ENCODE measurements at places on chromosomes 3 and 15.

DNA sequence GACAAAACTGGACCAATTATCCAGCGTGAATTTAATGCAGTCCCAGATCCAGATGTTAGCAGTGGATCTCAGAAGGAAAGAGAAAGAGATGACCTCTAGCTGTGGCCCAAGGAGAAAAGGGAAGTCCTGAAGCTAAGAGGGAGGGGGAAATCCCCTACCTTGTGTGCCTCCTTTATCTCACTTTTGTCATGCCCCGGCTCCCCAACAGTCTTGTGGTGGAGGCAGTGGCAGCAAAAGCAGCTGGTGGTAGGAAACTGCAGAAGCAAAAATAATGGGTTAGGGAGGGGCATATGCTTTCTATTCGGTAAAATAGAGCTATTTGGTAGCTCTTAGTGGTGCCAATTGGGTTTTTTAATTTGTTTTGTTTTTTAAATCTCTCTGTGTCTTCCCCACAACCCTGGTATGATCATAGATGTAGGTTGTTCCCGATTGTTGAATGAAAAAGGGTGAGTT lies 56.5 kb downstream of the MCTP2 start:
- no peak for DNase-seq

DNA sequence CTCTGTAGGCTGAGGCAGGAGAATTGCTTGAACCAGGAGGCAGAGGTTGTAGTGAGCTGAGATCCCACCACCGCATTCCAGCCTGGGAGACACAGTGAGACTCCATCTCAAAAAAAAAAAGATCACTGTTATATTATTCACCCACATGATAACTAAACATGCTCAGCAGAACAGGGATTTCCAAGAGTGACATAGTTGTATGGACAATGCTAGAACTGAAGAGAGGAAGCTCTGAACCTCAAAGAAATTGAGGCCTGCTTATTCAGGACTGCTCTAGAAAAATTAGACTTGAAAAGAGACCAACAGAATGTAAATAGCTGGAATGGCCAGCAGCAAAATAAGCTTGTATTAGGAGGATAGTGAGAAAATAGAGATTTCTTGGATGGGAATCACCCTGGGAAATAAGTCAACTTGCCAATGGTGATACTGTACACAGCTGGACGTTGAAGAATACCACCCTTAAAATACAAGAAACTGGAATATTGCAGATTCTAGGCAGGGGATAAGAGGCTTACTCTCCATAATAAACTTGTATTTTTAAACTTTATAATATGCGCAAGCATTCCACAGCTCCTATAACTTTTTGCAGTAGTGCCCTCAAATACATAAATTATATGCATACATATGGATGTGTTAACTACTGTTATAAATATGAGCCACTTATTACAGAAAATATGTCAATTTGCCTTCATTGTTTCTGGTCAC lies 28.2 kb downstream of the PIK3CB start:
- no peak for DNase-seq

DNA sequence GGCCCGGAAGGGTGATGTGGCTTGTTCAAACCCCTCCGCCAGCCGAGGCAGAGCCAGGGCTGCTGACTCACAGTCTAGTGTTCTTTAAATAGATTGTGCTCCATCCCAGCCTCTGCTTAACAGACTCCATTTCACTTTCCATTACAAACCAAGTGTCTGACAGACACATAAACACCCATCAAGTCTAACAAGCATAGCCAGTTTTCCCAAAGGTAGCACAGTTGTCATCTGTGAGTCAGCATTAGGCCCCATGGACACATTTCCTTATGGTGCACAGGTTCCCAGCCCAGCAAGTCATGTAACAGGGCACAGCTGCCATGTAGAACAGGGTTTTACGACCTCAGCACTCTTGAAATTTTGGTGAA lies 109.9 kb upstream of the RAP2B start:
- DNase-seq, result no peak

- DNase-seq, result no peak
Measured at GRCh38 chr15:29774900-29775299, 47.4 kb downstream of the TJP1 start.

GRCh38 chr3:18681818-18682345 lies 256.7 kb upstream of the SATB1 start:
- no peak for DNase-seq

- DNase-seq, result no peak
Measured at GRCh38 chr15:39427705-39428104, 153.2 kb upstream of the THBS1 start.

- no peak for DNase-seq
Measured at GRCh38 chr15:68632101-68632500, 53.3 kb downstream of the CORO2B start.

- no peak for DNase-seq
Measured at GRCh38 chr3:71984843-71985613, 200.1 kb upstream of the PROK2 start.

DNA sequence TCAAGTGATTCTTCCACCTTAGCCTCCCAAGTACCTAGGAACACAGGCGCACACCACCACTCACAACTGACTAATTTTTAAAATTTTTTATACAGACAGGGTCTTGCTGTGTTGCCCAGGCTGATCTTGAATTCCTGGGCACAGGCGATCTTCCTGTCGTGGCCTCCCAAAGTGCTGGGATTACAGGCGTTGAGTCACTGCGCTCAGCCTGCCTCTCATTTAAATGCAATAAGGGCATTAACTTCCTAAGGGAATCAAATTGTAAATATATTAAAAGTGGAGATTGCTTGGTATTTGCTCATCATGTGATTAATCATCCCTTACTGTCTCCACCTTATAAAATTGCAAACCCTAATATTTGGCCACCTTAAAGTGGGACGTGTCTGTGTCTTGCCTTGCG lies 65.2 kb downstream of the PGPEP1L start:
- DNase-seq, result no peak

GRCh38 chr3:128007033-128007424 lies 45.2 kb upstream of the SEC61A1 start:
- no peak for DNase-seq

- DNase-seq, result no peak
Measured at GRCh38 chr3:49513494-49514124, 40.7 kb upstream of the BSN start.

DNA sequence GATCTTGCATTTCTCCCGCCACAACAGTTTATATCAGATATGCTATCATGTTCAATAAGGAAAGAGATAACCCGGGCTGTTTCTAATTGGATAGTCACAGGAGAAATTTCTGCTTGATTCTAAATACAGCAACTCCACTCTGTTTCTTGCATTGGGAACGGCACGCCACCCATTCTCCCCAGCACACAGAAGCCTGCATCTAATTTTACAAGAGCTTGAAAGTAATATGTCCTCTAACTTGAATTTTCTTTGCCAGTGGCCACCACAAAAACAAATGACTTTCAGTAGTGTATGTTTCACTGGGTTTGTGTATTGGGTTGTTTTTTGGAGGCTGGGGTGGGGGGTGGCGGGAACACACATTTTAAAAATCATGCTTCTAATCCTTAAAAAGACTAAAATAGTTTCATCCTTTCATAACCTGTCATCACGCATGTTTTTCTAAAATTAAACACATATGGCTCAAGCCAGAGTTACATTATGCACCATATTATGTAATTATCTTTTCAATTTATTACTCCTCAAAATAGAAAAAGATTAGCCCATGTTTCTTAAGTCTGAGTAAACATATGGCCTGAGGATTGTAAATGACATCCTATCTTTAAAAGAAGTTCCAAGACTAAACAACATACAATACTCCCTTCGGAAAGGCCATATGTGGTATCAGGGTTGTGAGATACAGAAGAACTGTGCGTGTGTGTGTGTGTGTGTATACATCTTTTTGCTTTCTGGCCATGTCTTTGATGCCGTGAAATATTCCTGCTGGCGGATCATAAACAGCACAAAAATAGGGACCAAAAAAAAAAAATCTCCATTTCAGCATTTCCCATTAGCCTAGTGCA lies 176.3 kb downstream of the FOXP1 start:
- no peak for DNase-seq

DNA sequence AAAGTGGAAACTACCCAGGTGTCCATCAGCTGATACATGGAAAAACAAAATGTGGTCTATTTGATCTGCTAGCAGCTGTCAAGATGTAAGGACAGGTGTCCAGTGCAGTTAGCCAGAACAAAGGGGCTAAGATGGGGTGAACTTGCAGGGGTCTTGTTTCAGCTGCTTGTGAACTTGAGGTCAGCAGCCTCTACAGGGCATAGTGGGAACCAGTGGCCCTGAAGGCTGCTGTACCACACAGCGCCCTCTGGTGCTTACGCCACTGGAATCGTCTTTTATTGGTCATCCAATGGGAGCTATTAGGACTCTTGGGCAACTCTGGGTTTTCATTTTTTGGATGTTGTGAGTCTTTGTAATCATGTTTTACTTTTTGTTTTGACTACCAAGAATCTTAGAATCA lies 62.2 kb upstream of the CTSH start:
- DNase-seq, result no peak

GRCh38 chr15:89016549-89017041 lies 71.7 kb upstream of the ABHD2 start:
- no peak for DNase-seq

- no peak for DNase-seq
Measured at GRCh38 chr15:78982736-78983135, 37.9 kb upstream of the CTSH start.

- DNase-seq, result no peak
Measured at GRCh38 chr15:89442671-89443307, 53.6 kb downstream of the RHCG start.

- no peak for DNase-seq
Measured at GRCh38 chr15:30927148-30927761, 23.5 kb downstream of the FAN1 start.

- no peak for DNase-seq
Measured at GRCh38 chr3:136546720-136547119, 205.5 kb downstream of the STAG1 start.

- DNase-seq, result no peak
Measured at GRCh38 chr15:79459666-79460065, 27.5 kb downstream of the MINAR1 start.

- DNase-seq, result no peak
Measured at GRCh38 chr15:53987480-53987879, 9.2 kb downstream of the UNC13C start.

DNA sequence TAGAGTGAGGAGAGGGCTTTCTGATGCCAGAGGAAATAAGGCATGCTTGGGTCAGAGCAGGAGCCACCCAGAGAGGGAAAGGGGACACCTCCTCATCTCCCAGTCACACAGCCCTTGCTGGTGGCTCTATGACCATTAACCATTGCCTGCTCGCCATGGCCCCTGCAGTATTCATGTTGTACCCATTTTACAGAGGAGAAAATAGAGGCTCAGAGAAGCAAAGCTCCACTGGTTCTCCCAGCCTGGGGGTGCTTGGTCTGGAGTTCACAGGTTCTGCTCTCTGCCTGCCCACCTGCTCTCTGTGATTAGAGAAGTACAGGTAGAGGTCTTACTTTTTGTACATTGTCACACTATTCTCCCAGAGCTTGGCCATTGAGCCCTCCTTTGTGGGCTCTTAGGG lies 56.2 kb downstream of the LINGO1 start:
- DNase-seq, result no peak

DNA sequence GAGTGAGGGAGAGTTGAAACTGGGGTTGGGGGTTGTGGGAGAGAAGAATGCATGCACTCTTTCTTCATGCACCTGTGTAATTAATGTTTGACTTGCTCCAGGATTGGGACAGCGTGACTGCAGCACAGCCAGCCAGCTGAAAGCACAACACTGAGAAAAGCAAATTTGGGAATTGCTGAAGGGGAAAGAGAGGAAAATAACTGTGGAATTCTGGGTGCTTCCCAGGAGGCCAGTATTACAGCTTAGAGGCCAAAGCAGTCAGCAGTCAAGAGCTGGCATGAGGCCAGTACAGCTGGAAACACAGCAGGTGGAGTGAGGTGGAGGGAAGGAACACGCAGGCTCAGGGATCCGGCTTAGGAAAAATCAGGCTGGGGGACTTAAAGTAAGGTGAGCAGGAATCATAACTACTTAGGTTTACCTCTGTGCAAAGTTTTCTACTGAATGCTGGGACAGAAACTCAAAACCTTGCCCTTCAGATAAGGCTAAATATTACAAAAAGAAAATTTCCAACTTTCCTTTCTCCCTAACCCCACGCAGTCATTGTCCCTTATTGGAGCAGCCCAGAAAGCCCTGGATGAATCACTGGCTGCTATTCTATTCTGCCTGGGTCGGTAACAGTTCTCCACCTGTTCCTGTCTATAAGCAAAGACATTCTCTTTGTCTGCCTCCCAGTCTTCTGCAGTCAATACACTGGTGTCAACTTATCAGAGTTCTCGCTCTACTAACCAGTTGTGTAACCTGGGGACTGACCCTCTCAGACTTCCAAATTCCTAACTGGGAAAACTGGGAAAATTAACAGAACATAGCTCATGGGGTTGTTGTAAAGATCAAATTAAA lies 167.2 kb downstream of the MAGI1 start:
- no peak for DNase-seq

DNA sequence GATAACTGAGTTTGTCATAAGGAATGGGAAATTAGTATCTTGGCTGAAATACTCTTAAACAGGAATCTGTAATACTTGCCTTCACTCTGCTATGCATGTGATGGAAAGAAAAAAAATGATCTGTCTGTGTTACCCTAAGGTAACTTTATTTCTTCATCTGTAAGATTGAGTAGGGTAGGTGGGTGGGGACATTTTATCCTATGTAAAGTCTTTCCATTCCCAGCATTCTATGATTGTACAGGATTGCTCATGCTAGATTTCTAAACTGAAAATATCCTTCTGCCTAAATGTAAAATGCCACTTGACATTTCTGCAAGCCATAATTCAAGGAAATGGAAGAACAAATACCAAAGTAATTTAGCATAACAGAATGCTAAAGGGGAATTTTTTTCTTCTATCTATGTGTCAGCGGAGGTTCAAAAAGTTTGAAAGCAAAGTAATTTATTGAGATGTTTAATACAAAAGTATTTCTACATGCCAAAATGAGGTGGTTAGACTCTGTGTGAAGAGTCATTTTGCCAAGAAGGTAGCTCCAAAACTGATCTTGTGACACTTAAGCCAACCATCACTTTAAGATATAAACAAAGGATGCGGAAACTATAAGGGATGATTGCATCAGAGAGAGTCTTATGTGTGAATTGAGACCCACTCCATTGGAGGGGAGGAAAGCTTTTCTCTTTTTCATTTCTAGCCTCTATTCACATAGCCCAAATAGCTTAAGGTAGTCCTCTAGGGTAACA lies 46.6 kb upstream of the SERPINI2 start:
- DNase-seq, result no peak

DNA sequence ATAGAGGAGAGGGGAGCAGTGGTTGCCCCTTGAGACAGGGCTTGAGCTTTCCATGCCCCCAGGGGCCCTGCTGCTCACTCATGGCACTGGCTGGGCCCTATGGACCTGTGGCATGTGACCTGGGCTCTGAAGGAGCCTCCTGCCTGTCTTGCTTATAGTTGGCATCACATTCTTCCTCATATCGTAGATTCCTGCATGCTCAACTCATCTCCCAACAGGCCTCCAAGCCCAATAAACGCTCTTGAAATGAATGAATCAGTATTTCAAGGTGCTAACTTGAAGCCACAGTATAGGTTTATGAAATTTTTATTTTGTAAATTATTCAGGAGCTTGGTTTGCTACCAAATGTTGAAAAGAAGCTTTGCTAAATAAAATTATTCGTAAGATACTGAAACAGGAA lies 93.3 kb upstream of the SLC7A14 start:
- DNase-seq, result no peak

- DNase-seq, result no peak
Measured at GRCh38 chr3:150152567-150152966, 181.9 kb upstream of the PFN2 start.

All from stimulated activated CD8-positive, alpha-beta memory T cell treated with anti-CD3 and anti-CD28 coated beads, Interleukin-7, amount 100 ng/mL, for 1 hour (primary cell).